ENCODE measurements at places on chromosomes 13 and 19.

GRCh38 chr19:10120538-10121189, 965 bp upstream of the EIF3G start:
- peak; percentile 28 for ATAC-seq

DNA sequence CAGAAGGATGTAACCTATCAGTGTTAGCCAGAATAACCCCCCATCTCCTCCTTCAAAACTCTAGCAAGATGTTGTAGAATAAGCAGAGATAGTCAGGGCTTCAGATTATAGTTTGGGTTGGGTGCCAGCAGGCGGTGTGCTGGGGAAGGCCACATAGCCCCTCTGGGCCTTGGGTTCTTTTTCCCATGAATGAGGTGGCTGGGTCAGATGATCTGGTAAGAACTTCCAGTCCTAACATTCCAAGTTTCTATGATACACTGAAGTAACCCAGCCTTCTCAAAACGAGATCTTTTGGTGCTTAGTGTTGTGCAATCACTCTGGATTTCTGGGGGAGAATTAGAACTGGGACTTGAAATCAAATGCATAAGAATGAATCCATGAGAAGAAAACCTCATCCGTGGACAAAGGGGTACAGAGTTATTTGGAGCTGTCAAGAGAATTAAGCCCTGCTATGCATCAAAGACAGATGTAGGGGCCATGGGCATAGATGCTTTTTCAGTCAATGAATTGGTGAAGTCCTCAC, 810 bp downstream of the CBY2 start:
- ATAC-seq = no peak

DNA sequence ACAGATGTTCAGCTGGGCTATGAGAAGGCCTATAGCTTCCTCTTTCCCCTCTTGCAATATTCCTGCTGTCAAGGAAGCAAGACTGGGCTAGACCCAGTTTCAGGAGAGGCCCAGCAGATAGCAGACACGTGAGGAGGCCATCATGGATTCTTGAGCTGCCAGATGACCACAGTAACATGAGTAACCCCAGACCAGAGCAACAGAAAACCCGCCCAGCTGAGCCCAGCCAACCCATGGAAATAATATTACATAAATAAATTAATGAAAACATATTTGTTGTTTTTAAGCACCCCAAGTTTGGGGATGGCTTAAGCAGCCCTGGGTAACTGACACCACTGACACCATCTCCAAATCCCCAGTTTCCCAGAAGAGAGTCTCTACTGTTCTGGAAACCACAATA, 50.2 kb upstream of the PDCD5 start:
- ATAC-seq = no peak

DNA sequence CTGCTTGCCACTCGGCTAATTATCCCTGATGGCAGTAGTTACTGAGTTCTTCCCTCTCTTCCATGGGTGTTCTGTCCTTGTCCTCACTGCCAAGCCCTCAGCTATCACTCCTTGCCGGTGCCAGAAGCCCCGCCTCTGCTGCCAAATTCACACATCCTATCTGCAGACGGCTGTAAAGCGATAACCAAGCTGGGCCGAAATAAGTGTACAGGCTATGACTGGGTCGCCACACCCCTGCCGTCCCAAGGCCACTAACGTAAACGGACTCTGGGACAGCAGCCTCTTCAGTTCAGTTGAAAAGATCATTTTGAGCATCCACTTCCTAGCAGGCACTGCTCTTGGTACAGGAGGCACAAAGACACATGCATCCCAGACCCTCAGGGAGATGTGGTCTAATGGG, 13.3 kb downstream of the SLC7A1 start:
- peak; percentile 8 for ATAC-seq

DNA sequence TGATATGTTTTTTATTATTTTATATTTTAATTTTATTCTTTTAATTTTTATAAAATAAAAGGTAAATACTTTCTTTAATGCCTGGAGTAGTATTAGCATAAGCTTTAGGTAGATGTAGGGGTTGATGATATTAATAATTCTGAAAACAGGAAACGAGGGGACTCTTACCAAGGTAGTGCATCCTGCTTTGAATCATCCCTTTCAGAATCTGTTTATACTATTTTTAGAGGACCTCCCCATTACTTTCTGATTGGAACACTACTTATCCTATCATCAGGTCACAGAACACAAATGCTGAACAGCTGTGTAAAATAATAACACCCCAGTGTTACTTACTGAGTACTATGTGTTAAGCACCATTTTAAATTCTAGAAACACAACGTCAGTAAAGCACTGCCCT, 27.3 kb downstream of the COG6 start:
- ATAC-seq = no peak

GRCh38 chr19:10226376-10227025, 4.6 kb downstream of the S1PR2 start:
- no peak for ATAC-seq

- ATAC-seq = peak; percentile 53
Measured at GRCh38 chr13:114043421-114044053, 69.7 kb upstream of the C13orf46 start.

- ATAC-seq = no peak
Measured at GRCh38 chr13:99439048-99439447, 62.2 kb upstream of the TM9SF2 start.

DNA sequence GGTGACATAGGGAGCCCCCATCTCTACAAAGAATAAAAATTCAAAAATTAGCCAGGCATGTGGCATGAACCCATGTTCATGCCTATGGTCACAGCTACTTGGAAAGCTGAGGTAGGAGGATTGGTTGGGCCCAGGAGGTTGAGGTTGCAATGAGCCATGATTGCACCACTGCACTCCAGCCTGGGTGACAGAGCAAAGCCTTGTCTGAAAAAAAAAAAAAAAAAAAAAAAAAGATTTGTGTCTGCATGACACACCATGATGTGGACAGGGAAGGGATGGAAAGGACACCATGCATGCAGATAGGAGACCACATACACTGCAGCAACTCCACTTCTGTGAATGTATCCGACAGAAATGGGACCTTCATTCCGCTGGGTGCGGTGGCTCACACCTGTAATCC, 34.0 kb upstream of the HOMER3 start:
- ATAC-seq = peak; percentile 49

- ATAC-seq = peak; percentile 79
Measured at GRCh38 chr19:42529248-42529764, 1.0 kb upstream of the CEACAM1 start.

- no peak for ATAC-seq
Measured at GRCh38 chr19:50607874-50608785, 31.6 kb downstream of the SYT3 start.

DNA sequence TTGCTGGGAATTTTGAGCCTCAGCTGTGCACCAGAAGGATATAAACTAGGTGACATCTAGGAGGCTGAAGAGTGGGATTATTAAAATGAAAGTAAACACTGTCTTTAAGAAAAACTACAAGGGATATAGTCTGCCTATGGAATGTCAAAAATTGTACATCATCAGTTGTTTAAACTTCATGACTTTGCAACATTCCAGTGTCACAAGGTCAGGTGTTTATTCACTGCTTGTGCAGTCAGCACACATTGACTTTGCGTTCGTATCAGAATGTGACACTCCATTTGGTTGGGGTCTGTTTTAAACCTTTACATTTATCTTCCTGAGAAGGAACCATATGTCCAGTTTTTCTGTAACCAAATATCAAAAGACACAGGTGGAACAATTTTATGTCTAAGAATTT, 85.6 kb downstream of the KL start:
- no peak for ATAC-seq

- ATAC-seq = peak; percentile 64
Measured at GRCh38 chr13:26051657-26052311, at the start of gene SHISA2. Gene SHISA2 (minus strand): TSS chr13:26052016. CDS start chr13:26050975, 1,041 bp downstream.

DNA sequence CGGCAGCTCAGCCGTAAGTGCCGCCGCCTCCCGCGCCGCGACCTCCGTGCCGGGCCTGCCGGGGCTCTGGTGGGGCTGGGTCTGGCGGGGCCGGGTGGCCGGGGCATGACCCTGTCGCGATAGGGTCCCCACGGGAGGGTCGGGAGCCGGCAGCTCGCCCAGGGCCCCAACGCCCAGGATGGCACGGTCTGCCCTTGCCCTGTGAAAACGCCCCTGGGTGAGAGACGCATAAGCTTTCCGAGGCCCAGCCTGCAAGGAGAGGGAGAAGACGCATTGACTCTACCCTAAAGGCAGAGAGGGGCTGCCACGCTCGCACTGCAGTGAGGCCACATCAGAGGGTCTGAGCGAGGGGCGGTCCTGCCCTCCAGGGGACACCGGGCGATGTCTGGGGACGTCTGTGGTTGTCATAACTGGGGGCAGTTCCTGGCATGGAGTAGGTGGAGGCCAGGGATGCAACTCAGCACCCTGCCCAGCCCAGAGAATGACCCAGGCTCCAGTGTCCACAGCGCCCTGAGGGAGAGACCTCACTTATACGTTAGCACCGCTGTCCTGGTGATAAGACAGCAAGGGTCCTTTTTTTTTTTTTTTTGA, 539 bp downstream of the ZNF554 start:
- ATAC-seq = peak; percentile 25

DNA sequence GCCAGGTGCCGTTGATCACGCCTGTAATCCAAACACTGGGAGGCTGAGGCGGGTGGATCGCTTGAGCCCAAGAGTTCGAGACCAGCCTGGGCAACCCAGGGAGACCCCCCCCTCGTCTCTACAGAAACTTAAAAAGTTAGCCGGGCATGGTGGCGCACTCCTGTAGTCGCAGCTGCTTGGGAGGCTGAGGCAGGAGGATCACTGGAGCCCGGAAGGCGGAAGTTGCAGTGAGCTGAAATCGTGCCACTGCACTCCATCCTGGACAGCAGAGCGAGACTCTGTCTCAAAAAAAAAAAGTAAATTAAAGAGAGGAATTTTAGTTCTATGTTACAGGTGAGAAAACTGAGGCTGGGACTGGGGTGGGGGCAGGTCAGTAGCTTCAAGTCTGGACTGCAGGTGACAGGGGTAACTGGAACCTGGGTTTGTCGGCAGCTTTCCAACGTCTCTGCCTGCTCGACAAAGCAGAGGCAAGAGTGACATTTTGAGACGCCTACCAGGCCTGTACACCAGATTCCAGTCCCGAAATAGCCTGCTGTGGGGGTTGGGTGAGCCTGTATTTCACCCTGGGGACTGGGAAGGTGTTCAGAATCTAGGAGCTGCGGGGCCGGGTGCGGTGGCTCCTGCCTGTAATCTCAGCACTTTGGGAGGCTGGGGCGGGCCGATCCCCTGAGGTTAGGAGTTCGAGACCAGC, 1.2 kb downstream of the SELENOW start:
- no peak for ATAC-seq

DNA sequence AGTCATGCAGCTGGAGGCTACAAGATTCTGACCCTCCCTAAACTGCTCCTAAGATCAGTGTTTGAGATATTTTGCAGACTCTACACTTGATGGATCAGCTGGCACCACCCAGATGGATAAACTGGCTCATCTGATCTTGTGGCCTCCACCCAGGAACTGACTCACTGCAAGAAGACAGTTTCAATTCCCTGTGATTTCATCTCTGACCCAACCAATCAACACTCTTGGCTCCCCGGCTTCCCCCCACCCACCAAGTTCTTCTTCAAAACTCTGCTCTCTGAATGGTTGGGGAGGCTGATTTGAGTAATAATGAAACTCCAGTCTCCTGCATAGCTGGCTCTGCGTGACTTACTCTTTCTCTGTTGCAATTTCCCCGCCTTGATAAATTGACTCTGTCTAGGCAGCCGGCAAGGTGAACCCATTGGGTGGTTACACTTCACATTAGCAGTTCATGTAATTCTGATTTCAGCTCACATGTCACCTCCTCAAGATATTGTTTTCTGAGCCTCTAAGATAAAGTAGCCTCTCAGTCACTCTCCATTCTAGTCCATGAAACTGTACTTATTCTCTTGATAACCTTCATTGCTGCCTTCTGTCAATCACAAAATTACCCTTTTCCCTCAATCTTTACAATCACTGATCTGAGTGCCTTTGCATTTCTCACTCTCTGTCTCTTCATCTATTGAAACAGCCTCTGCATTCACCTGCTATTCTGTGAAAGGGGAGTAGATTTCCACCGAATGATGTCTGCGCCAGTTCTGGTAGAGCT, 9.9 kb upstream of the FPR3 start:
- ATAC-seq = peak; percentile 66

DNA sequence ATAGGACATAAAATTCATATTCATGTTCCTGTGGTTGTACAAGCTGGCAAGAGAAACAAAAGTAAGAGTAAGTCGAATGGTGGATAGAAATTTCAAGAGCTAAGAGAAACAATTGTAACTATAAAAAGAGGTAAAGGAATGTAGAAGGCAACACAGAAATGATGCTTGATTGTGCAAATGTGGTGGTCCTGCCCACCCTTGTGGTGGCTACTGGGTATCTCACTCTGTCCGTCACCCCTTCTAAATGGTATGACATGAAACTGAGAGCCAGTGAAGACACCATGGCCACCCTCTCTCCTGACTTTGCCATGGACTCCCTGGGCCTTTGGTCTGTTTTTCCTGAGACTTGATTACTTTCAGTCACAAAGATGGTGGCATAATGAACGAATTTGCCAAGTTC, 925.9 kb upstream of the SLITRK6 start:
- ATAC-seq = no peak

GRCh38 chr13:91902291-91902690, 503.9 kb downstream of the GPC5 start:
- no peak for ATAC-seq

GRCh38 chr19:40567040-40567749, 9.5 kb upstream of the SHKBP1 start:
- no peak for ATAC-seq

- peak; percentile 85 for ATAC-seq
Measured at GRCh38 chr13:97492684-97493371, 58.9 kb downstream of the RAP2A start.

GRCh38 chr13:43579321-43579720, 207.5 kb downstream of the ENOX1 start:
- ATAC-seq = no peak

GRCh38 chr13:67227131-67227983, 2.8 kb downstream of the PCDH9 start:
- no peak for ATAC-seq

DNA sequence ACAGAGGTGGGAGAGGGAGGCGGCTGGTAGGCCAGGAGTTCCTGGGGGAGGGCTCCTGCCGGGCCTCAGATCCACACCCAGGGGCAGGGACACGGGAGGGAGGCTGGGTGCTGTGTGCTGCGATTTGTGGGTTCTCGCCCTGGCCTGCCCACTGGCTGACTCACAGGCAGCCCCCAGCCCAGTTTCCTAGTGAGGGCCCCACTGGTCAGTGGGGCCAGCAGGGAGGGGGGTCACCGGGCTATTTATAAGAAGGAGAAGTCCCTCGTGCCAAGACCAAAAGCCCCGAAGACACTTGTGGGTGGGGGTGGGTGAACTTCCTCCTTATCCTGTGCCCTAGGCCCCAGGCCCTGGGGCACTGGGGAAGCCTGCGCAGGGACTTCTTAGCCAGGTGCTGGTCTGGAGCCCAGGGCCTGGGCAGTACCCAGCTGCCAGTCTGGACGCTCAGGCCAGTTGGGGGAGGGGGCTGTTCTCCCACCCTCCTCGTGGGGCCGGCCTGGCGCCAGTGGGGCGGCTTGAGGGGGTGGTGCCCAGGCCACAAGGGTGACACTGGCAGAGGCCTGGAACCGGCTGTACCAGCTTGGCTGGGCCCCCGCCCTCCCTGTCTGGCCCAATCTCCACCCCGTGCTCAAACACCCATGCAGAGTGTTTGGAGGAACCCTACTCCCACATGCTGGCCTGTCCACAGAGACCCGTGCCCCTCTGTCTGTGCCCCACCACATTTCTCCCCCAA, 5.0 kb upstream of the JUNB start:
- peak; percentile 27 for ATAC-seq

GRCh38 chr13:97852181-97852874, 101.1 kb upstream of the IPO5 start:
- no peak for ATAC-seq

GRCh38 chr19:10965398-10965797, 4.6 kb downstream of the SMARCA4 start:
- no peak for ATAC-seq
